ENCODE measurements at places on chromosomes 2 and 18.

DNA sequence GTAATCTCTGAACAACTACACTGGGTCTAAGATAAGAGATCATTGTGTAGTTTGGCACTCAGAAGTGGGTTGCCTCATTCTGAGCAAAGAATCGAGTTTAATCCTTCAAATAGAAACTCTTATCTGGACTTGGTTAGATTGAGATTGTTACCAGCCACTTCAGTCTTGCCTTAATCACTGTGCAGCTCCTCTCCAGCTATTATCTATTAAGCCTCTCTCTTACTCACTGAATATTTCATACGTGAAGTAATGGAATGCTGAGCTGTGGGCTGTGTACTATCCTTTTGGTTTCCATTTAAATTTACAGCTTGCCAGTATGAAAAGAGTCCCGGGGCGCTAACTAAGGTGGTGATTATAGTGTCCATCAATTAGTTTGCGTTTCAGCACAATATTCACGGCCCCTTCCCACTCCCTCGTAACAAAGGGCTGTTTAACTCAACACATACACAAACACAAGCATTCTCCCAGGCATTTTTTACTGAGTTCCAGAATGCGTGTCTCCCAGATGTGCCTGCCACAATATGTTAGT, 65.7 kb upstream of the NCKAP5 start:
- DNase-seq: no peak

- DNase-seq: no peak
These were observed 72.0 kb upstream of the ZCCHC2 start for GRCh38 chr18:62450546-62451410.

DNA sequence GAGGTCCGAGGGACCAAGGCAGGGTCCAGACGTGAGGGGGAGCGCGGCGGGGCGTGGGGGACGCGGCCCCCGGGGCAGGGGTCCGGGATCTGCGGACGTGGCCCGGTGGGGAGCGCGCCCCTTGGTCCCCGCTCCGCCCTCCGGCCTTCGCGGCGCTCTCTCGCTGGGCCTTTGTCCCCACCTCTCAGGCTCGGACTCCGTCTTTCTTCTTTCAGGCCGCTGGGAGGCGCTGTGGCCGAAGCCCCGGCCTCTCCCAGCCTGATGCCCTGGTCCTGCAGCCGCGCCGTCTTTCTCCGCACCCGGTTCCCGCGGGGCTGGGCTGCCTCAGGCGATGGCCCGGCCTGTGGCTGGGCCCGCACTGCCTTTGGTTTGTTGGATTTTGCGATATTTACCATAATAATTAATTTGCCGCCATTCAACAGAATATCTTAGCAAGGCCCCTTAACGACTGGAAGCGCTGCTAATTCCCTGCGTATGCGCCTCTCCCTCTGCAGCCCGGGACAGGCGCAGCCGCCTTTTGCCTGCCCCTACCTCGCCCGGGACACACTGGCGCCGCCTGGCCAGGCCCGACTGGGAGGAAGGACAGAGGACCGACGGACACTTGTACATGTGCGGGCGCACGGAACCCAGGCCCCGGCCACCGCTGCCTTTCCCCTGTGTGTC, 10.8 kb downstream of the SIX3 start:
- DNase-seq: peak; percentile 80

DNA sequence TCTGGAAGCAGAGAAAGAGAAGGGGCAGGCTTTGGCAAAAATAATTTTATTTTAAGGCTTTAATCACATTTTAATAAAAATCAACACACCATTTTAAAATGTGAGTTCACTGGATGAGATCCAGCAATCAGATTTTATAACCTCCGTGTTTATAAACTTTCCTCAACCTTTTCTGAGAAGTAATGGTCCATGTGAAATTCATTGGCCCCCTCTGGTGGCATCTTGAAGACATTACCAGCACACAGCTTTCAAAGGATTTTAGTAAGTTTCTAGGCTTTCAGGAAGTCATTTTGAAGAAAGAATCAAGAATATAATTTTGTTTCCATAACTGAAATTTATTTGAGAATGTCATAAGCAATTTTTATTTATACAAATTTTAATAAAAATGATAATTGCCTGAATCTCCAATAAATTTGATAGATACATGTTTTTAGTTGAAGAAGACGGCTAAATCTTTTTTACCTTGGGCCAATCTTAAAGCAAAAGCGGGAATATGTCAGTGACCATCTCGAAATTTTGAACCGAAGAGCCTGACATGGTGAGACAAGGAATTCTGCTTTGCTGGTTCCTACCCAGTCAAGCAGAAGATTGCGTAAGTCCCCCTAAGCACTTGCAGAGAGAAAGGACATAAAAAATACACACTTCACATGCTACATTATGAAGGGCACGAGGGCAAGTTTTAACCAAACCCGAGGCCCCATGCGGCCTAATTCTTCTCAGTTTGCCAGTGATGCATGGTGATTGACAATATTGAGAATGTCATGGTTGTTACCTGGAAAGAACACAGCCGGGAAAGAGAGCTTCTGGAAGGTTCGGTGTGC, 128.4 kb upstream of the CBLN2 start:
- peak; percentile 24 for DNase-seq

GRCh38 chr2:75528221-75528977, 32.3 kb downstream of the EVA1A start:
- DNase-seq: no peak

DNA sequence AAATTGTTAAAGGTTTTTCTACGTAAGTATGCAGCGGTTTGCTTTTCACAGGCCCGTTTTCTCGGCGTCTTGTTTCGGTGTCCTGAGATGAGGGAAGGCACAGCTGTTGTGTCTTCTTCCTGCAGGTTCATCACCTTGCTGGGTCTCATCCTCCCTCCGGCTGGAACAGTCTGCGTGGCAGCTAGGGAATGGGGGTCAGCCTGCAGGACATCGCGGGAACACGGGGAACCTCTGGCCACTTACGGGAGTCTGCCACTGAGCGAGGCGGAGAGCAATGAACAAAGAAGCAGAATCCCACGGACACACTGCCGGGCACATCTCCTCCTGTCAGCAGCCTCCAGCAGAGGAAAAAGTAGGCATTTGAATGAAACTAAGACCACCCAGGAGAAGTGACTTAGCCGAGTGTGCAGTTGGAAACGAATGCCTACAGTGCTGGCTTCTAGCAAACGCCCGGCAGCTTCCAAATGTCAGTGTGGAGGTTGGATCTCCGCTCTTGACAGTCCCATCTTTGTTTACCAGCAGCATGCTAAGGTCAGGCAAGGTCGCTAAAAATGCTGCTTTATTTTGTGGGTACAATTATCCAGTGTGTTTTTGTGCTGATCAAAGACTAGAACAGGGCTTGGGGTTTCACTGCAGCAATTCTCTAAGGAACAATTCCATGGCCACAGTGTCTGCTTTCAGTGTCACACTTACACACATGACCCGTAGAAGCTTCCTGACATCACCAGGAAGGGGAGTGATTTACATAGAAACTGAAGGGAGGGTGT, 109.8 kb upstream of the SEC11C start:
- DNase-seq: no peak

DNA sequence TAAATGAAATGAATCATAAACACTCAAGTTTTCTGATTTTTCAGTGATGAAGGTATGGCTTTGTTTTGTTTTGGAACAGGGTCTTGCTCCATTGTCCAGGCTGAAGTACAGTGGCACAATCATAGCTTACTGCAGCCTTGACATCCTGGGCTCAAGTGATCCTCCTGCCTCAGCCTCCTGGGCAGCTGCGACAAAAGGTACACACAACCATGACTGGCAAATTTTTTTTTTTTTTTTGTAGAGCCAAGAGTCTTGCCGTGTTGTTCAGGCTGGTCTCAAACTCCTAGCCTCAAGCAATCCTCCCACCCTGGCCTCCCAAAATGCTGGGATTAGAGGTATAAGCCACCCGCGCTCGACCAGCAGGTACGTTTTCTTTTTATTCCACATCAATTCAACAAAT, 22.5 kb upstream of the LRP2 start:
- DNase-seq: no peak

DNA sequence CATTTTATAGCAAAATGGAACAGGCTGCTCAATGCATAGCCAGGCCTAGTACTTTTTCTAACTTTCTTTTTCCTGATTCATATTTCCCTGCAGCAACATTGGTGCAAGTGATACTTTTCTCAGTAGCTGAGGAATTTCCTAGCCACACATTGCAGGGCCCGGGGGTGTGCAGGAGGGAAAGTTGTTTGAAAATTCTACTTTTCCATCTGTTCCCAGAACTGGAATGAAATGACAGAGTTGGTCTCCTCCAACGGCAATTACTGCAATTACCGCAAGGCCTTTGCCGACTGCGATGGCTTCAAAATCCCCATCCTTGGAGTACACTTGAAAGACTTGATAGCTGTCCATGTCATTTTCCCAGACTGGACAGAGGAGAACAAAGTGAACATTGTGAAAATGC, 50.5 kb downstream of the RASGRP3 start:
- no peak for DNase-seq

GRCh38 chr2:22694300-22694699, 690.7 kb upstream of the KLHL29 start:
- no peak for DNase-seq

GRCh38 chr2:73233932-73234832, at the start of gene CCT7:
TSS of gene CCT7 (plus strand) at chr2:73234308. CDS start at chr2:73234379, 71 bp downstream.
- DNase-seq: peak; percentile 86

DNA sequence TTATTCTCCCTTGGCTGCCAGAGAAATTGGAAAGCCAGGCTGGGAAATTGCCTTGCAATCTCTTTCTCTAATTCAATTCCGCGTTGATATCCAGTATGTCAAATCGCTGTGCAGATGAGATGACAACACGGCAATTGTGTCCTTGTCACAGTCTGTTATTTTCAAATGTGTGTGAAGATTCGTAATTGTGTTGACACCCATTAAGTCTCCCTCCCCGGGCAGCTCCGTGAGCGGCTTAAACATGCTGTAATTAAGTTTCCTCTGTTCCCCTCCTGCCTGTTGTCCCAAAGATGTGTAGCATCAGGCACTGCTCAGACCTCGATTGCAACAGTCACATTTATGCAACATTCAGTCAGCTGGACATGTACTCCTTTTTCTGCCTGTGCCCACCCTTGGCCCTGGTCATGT, 209.5 kb downstream of the LPIN1 start:
- no peak for DNase-seq

- no peak for DNase-seq
These were observed 21.6 kb upstream of the SLC20A1 start for GRCh38 chr2:112623913-112624777.
